ENCODE measurements at places on chromosomes 5 and 9.

DNA sequence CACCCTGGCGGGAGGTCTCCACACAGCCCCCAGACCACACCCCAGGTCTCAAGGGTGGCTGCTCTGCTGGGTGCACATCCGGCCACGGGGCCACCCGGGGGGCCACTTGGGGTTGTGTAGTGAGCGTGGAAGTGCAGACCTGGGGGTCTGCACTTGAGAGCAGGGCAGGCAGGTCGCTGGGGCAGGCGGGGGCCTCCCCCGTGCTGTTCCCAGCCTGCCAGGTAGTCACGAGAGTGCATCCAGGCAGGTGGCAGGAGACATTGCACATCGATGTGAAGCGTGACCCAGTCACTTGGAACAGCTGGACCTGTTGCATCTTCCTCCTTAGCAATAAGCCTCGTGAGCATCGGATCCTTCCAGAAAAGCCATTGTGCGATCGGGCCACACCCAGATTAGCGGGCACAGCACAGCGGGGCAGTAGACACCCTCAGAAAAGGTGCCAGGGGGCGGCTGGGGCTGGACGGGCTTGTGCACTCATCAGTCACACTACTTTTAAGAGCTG, 4.8 kb upstream of the ENTPD8 start:
- DNase-seq: no peak

GRCh38 chr9:117723986-117724625, 19.9 kb downstream of the TLR4 start:
- no peak for DNase-seq

- DNase-seq: no peak
Measured at GRCh38 chr5:39266442-39266841, 47.1 kb upstream of the FYB1 start.

DNA sequence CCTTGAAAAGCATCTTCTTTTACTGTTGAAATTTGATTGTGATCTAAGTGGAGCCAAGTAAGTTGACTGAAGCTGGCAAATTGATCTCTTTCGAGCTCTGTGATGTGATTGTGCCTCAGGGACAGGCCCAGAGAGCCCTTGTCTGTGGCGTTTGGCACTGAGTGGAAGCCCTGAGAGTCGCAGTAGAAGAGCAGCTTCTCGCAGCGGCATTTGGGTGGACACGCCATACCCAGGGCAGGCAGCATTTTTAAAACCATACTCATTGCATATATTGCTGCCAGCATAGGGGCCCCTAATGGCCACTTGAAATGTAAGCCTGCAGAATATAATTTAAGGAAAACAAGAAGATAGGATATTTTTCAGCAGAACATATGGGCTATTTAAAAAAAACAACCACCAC, 894 bp downstream of the LRRTM2 start:
- no peak for DNase-seq

DNA sequence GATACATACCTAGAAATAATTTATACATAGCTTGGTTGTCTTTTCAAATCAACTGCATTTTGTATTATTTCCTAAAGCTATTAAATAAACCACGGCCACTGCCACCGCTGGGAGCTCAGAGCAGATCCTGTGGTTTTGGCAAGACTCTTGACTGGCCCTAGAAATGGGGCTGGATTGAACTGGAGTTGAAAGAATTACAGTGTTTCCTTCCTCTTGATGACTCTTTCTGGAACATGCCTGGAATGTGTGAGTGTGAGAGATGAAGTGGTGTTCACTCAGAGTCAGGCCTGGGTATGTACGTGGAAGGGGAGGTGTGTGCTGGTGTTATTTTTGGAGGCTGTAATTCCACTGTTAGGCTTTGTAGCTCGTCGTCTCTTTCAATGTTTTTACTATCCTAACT, 45.9 kb downstream of the TEK start:
- no peak for DNase-seq

GRCh38 chr9:131706608-131706970, 33.3 kb downstream of the RAPGEF1 start:
- DNase-seq: no peak

DNA sequence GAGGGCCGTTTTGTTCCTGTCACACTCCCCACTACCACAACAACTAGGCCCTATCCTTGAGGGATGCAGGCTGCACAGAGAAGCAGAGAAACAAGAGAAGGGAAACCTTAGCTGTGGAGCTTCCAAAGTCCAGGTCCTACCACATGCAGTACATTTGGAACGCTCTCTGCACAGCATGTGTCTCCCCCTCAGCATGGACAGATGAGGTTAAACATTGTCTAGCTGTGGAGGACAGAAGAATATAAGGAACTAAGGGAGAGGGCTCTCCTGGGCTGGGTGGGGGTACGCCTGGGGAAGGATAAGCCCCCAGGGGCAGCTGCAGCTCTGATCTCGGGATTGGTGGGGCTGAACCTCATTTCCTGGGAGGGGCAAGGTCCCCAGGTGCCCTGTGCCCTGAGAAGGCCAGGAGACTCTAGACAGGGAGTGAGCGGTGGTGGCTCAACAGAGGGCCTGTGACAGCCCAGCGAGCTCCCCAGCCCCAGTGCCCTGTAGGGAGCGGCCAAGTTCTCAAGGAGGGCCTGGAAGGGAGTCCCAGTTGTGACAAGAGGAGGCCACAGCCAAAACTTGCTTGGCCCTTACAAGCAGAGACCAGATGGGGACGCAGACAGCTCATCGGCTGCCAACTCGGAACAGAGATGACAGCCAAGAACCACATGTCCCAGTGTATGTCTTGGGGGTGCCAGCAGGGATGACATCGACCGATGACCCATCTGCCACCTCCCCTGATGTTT, 30.1 kb downstream of the TSPAN17 start:
- DNase-seq: no peak

DNA sequence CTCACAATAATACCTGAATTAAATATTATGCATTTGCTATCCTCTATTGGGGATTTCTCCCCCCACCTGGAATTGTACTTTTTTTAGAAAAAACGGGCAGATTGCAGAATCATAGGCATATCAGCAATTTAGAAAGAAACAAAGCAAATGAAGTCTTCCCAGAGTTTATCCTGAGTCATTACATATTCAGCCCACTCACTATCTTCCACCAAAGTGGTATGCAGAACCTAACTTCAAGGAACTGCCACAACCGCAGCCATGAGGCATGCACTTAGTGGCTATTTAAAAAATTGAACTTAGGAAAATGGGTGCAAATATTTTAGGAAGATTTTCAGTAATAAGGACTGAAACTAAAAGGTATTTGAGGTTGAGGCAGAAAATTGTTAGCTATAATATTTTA, 48.6 kb downstream of the UBAP1 start:
- DNase-seq: no peak

- DNase-seq: no peak
Measured at GRCh38 chr9:135666534-135667462, 3.7 kb downstream of the LCN9 start.

GRCh38 chr5:34699155-34700077, 43.3 kb downstream of the RAI14 start:
- DNase-seq: no peak

DNA sequence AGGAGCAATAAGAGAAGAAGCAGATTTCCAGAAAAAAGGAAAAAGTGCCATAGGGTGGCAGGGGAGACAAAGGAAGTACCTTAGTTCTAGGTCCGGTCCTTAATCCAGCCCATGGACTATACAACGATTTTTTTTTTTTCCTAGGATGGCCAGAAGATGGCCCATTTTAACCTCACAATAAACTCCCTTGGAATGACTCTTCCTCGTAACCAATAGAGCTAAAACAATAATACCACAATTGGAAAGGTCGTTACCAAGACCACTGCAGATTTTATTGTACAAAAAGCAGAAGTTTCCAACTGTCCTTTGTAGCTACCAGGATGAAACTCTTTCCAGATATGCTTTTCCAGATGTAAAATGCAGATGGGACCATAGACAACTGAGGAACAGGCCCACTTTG, 34.4 kb upstream of the SSBP2 start:
- no peak for DNase-seq

- DNase-seq: no peak
Measured at GRCh38 chr9:130142056-130142455, 30.1 kb upstream of the NCS1 start.

DNA sequence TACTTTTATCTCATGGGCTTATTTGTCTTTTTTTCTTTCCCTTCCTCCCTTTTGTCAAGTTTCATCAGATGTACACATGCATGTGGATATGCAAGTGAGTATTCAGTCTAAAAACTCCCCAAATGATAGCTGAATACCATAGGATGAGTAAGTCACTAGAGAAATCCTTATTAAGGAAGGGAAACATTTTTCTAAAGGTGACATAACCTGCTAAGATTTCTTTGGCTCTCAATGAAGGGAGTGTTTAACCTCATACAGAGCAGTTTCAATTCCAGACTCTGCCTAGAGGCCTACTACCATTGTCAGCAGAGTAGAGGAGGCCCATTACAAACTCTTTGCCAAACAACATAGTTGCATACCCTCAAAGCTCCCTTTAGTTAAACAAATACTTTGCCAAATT, 192.4 kb downstream of the ARHGEF28 start:
- no peak for DNase-seq

DNA sequence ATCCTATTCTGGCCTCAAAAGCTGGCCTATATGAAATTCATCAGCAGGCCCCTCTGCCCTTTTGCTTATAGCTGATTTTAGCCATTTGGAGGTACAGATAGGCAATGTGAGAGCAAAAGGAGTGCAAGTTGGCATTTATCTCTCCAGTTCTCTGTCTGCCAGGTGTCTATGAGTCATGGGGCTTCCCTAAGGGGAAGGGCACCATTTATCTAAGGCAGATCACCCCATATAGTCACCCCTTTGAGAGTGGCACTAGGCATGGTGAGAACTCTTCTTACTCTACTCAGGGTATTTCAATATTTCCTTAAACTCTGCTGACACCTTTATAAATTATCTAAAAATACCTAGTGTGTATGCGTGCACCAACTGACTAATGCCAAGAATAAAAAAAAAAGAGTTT, 314.7 kb upstream of the CDH6 start:
- DNase-seq: no peak

DNA sequence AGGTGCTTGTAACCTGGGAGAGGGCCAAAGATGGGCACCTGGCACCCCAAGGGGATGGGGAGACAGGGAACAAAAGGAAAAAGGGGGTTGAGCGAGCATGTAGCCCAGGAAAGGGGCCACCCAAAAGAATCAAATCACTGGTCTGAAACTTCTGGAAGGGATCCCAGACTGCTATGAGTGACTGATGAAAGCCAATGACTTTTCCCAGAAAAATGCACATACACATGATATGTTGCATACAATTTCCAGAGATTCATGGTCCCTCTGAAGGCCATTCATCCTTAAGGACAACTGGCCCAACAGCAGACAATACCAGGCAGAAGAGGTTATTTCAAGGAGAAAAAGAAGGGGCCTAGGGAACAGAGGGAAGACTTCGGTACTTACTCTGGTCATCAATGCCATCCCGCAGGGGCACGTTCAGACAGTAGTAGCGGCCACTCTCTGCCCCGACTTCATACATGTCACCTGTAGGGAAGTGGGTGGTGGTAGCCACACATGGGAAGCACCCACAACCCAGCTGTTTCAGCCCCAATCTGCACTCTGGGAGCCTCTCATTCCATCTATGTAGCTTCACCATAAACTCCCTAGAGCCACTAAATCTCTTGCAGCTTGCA, 8.4 kb downstream of the HDAC3 start:
- no peak for DNase-seq

DNA sequence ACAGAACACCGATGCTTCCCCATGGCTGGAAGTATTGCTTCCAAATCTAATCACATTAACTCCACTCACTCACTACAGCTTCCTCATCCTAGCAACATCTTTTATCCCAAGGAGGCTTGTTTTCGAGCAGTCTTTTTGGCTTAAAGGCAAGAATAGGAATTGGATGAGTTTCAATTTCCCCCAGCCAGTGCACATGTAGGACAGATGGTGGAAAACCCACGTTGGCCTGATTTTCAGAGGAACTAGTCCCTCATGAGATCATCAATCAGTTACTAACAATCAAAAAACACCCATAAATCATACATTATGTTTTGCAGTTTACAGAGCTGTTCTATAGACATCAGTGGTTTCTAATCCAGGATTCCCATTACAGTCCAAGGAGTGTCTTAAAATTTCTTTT, 48.5 kb upstream of the AGXT2 start:
- no peak for DNase-seq

DNA sequence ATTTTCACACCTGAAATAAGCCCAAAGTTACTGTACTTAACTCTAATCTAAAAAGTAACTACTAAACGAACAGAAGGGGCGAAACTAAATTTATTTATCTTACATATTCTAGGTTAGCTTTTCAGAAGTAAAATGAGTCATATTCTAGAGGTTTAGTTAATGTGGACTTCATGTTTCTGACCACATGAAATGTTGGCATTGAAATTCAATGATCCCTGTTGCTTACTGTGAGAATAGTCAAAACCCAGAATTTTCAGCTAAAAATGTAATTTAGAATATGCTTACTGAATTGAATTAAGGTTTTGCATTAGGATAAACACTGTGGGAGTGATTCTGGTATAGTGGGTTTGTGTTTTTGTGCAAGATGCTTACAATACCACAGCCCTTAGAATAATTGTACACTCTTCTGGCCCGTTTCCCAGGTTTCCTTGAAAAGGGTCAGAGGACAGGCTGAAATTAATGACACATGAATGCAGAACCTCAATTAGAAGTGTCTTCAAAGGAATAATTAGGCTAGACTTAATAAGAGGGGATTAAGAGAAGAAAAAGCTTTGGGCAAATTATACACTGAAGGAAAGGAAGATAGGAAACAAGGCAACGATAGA, 1.4 kb upstream of the SNX18 start:
- peak; percentile 39 for DNase-seq

GRCh38 chr9:16150501-16150900, 597.7 kb downstream of the CCDC171 start:
- DNase-seq: no peak

GRCh38 chr5:3593771-3594509, 1.7 kb upstream of the IRX1 start:
- DNase-seq: peak; percentile 30

GRCh38 chr5:66139318-66139712, 4.8 kb upstream of the SREK1 start:
- DNase-seq: no peak

GRCh38 chr5:72608297-72608696, 101.1 kb upstream of the ZNF366 start:
- DNase-seq: no peak

- peak; percentile 11 for DNase-seq
Measured at GRCh38 chr5:163347671-163348070, 89.7 kb upstream of the CCNG1 start.

DNA sequence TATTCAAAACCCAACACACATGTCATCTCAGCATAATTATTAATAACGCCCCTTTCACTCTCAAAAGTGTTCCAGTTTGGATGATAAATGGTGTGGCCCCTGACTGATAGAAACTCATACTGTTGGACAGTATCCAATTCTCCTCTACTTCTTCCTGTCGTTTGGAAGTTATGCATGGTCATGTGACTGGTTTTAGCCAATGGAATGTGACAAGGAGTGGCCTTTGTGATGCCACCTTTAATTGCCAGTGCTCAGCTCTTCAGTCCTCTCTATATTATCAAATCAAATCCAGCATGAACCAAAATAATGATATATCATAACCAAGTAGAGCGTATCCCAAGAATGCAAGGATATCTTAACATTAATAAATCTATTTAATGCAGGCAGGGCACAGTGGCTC, 117.8 kb upstream of the SPIN1 start:
- DNase-seq: no peak

All from NCI-H1105 (cell line).